Osteocyte (in vitro differentiated cells): ENCODE measurements at places on chromosomes 5 and 9.
A peak's percentile ranks its signal among the peaks of the same experiment; 100 is the strongest.

DNA sequence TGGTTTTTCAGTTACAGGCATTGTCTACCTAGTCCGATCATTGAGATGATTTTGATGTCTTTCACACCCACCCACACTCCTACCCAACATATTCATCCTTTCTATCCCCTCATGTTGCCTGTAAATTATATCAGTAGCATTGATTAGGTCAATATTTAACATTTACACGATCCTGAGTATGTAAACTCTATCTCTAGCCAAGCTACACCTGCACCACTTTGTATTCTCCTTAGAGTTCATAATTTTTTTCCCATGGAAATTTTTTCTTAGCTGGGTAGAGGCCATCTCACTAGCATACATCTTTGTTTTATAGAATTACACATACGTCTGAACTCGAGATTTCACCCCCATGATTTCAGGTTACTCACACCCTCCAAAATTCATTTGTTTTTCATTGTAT lies 30.6 kb downstream of the GCNT4 start:
- H3K4me3 ChIP-seq = no peak overlapping the region
- H3K36me3 ChIP-seq = no peaks in the 10 kb centered on the region
- no peak overlapping the region for H3K27ac ChIP-seq
- no peak for DNase-seq

- H3K36me3 ChIP-seq = no peaks in the 10 kb centered on the region
- H3K27ac ChIP-seq = no peak overlapping the region
- H3K27me3 ChIP-seq = peaks cover 6% of the 10 kb centered on the region
- H3K4me3 ChIP-seq = no peak overlapping the region
- H3K4me1 ChIP-seq = no peaks in the 10 kb centered on the region
These were observed 247.6 kb upstream of the ACO1 start for GRCh38 chr9:32136700-32137339.

DNA sequence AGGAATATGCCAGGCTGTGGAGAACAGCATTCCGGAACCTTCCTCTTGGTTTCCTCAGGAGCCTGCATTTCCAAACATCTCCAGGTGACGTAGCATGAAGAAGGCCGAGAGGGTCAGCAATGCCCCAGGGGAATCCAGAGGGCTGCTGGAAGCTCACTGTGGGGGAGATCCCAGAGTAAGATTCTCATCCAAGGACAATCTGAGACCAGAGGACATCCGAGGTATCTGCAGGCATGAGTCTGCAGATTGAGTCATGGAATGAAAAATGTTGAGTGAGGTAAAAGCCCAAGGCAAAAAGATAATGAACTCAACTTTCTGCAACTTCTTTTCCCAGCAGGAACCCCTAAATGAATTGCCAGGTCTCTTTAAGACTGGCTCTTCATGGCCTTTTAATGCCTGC lies 73.5 kb downstream of the KIF4B start:
- no peak overlapping the region for H3K4me3 ChIP-seq
- H3K27me3 ChIP-seq = no peaks in the 10 kb centered on the region
- no peak for DNase-seq
- H3K4me1 ChIP-seq = peaks cover 11% of the 10 kb centered on the region
- no peaks in the 10 kb centered on the region for H3K36me3 ChIP-seq

DNA sequence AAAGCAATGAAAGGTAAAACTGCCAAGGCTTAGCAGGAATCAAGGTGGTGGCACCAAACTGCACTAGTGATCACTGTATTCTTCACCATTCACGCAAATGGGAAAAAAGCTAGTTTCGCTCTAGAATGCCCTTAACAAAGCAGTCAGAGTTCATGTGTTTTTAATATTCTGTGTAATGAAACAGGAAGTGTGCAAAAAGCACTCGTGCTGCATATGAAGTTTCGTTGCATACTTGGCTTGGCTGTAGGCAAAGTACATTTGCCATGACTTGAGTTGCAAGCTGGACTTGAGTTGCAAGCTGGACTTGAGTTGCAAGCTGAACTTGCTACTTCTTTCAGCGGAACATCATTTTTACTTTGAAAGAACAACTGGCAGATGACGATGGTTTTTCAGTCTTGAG lies 55.4 kb downstream of the FOXI1 start:
- H3K27me3 ChIP-seq = no peaks in the 10 kb centered on the region
- no peaks in the 10 kb centered on the region for H3K36me3 ChIP-seq
- no peak overlapping the region for H3K27ac ChIP-seq
- H3K4me3 ChIP-seq = no peak overlapping the region

DNA sequence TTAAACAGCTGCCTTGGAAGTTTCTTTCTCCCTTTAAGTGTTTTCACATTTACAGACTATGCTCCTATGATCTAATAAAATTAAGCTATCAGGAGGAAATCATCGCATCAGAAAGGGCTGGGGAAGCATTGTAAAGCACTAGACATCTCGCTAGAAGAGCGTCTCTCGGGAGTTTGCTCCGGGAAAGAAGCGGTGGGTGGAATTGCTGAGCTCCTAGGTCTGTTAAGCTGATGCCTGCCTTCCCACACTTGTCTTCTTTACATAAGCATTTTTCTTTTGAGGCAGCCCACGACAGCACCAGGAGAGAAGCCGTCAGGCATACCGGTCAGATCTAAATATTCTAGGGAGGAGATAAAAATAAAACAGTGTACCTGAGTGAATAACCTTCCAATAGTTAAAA lies 541.7 kb upstream of the TUSC1 start:
- no peak overlapping the region for H3K4me3 ChIP-seq
- H3K4me1 ChIP-seq = peaks cover 14% of the 10 kb centered on the region
- no peaks in the 10 kb centered on the region for H3K36me3 ChIP-seq
- no peak for DNase-seq
- H3K27ac ChIP-seq = peak overlapping the region; percentile 29
